Pulmonary artery endothelial cell (primary cell): ENCODE measurements at places on chromosomes 2 and 18. TPM values are rescaled to one million over a fixed set of nuclear protein-coding genes. Genes with fewer than 3 reads are reported as not detected.

The LRRTM1 gene
- not detected in 2 replicates for total RNA-seq

The MGAT4A gene
- total RNA-seq: 65.4 and 68.8 TPM in 2 replicates

The USP37 gene
- 7.9 and 11.8 TPM in 2 replicates for total RNA-seq

The DSG1 gene
- total RNA-seq: not detected in 2 replicates

The TLK1 gene
- total RNA-seq: 12.2 and 12.9 TPM in 2 replicates

The KATNAL2 gene
- 0.33 and 0.63 TPM in 2 replicates for total RNA-seq

The C1QL2 gene
- not detected in 2 replicates for total RNA-seq

The EFR3B gene
- total RNA-seq: 0.28 and 0.40 TPM in 2 replicates

The BCL2 gene
- 1.3 and 1.4 TPM in 2 replicates for total RNA-seq

The MFSD2B gene
- 0.26 and 0.35 TPM in 2 replicates for total RNA-seq

The ANKRD30BL gene
- not detected in 2 replicates for total RNA-seq

The AMER3 gene
- not detected in 2 replicates for total RNA-seq

The MC2R gene
- total RNA-seq: not detected in 2 replicates

The SIGLEC15 gene
- 0.13 TPM in 1 of 2 replicates, not detected in the other for total RNA-seq

The NR4A2 gene
- 0.07 and 0.11 TPM in 2 replicates for total RNA-seq

The BCL11A gene
- total RNA-seq: 0.04 and 0.07 TPM in 2 replicates

The SNTG2 gene
- not detected in 2 replicates for total RNA-seq

The TEKT4 gene
- total RNA-seq: not detected in 2 replicates
